ENCODE measurements at places on chromosomes 5 and 9.

DNA sequence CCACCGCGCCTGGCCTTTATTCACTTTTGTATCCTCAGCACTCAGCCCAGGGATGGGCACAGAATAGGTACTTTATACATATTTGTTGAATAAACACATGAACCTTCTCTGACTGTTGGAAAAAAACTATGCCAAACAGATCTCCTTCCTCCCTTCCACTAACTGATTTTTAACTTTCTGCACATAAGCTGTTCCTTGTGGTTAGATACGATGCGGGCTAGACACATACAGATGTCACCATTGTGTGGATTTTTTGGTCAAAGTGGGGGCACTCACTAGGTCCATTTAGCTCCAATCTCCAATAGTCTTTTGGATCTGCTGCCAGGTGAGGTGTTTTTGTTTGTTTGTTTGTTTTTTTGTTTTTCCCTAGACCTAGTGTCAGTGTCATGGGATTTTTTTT lies 5.1 kb downstream of the TEX48 start:
- DNase-seq: no peak

DNA sequence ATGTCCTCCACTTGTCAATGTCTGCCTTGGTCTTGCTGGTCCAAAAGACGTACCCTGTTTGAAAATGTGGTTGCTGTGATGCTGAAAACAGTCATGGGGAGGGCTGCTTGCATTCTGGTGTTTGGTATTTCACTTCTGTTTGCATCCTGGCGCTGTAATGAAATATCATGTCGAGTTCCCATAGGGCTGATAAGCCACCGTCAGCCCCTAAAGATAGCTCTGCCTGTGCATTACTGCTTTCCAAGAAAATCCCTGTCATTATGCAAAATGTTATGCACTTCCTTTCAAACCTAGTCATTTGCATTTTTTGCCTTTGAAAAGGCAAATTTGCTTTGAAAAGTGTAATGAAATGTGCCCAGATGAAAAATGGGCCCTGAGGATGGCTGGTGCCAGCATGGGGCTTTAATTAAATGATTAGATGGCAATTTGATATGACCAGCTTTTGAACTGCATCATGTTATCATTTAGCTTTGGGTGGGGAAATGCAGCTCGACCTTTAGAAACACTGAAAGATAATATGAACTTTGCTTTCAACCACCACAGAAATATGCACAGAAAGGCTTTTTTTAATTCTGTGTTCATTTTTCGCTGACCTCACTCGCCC lies 374.4 kb upstream of the SGCD start:
- DNase-seq: no peak

- no peak for DNase-seq
Observed at GRCh38 chr5:179160584-179160983, 100.4 kb downstream of the ZNF354C start.

DNA sequence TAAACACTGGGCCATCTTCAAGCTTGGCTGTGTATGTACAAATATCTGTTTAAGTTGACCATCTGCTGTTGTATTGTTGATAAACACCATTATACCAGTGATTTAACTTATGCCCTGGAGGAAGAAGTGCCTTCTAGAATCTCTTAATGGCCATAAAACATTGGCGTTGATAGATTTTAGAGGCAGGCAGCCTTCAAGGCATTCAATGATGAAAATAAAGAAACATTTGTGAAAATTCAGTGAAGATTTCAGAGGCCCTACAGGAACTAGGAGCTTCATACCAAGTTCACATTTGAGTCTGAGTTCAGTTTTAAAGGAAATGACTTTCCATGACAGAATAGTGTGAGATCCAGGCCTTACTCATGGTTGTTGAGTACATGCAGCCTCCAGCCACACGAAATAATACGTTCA lies 52.2 kb downstream of the MAP1B start:
- DNase-seq: no peak

DNA sequence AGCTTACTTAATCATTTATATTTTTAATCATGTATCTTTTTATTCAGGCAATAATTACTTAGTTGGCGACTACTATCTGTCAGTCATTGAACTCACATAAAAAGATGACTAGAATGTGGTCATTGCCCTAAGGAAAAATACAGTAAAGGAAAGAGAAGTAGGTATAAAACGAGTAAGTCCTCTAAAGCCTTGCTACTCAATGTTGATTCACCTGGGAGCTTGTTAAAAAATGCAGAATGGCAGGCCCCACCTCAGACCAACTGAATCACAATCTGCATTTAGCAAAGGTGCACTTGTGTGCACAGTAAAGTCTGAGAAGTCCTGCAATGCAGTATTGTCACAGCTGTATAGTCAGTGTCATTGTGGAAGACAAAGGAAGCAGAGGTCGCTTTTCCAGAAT lies 592.4 kb downstream of the CSNK1G3 start:
- DNase-seq: no peak

GRCh38 chr9:37004424-37004935 lies 29.6 kb downstream of the PAX5 start:
- no peak for DNase-seq

GRCh38 chr5:16952968-16953671 lies 17.0 kb upstream of the MYO10 start:
- no peak for DNase-seq

DNA sequence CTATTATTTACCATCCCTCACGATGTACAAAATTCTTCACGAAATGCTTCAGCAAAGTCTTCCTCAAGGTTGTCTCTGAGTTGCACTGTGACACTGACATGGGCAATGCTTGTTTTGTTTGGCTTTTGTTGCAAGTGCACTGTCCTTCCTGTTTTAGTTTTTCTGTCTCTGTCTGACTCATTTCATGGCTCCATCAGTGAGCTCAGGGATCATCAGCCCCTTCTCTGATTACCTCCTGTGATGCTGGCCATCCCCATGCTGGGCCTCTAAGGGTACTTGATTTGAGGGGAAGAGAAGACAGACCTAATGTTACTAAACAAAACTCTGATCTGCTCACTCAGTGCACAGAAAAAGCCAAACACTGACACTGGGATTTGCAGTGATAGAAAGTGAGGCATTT lies 37.6 kb upstream of the STX17 start:
- DNase-seq: no peak

DNA sequence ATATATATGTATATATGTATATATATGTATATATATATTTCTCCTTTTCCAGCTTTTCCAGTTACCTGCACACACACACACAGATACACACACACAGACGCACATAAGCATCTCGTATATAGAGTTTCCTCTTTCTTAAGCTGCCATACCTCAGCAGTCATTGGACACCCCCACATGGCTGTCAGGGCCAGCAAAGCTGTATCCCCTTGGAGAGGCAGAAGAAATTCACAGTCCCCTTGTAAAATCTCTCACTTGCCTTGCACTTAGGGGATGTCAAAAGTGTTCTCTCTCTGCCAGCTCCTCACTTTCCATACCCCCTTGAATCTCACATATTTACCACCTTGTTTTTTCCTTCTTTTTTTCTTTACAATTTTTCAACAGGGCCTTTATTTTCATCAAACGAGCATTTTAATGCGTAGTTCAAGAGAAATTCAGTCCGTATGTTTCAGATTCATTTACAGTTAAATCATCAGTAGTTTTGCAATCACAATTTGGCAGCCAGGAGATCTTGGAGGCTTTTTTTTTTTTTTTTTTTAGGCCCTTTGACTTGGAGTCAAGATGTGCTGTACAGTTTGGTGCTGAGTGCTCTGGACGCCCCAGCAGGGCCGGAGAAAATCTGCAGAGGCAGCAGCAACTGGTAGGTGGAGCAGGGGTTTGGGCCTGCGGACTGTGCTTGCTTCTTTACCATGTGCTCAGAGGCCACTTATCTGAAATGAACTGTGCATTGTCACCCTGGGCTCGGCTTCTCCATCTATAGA lies 244.9 kb upstream of the KLF4 start:
- no peak for DNase-seq

DNA sequence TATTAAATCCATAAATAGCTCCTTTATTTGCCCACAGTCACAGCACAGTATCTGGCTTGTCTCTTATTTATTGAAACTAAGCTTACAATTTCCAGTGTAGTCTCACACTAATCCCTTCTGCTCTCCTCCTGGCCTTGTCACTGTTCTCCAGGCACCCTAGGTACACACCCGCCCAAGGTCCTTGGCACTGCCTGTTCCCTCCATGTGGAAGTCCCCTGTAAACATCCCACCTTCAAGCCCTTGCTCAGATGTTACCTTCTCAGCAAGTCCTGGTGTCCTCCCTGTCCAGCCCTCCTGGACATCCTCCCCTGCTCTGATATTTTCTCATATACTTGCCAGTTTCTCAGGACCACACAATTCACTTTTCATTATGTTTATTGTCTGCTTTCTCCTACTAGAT lies 44.2 kb upstream of the CFAP157 start:
- DNase-seq: no peak

DNA sequence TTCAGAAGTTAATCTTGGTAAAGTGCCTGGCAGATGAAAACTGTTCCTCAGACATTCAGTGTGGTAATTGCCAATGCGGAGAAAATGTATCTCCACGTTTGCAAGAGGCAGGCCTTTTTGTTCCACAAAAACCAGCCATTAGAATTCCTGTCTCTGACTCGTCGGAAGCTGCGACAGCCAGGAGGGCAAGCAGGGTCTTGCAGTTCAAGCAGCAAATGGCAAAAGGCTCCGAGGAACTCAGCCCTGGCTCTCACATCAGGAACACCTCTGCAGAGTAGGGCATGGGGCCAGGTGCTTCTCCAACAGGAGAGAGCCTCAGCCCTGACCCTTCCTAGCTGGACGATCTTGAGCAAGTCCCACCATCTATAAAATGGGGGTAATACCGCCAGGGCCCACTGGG lies 69.0 kb upstream of the CPLX2 start:
- DNase-seq: no peak

GRCh38 chr5:35302544-35302943 lies 72.3 kb upstream of the PRLR start:
- DNase-seq: no peak

DNA sequence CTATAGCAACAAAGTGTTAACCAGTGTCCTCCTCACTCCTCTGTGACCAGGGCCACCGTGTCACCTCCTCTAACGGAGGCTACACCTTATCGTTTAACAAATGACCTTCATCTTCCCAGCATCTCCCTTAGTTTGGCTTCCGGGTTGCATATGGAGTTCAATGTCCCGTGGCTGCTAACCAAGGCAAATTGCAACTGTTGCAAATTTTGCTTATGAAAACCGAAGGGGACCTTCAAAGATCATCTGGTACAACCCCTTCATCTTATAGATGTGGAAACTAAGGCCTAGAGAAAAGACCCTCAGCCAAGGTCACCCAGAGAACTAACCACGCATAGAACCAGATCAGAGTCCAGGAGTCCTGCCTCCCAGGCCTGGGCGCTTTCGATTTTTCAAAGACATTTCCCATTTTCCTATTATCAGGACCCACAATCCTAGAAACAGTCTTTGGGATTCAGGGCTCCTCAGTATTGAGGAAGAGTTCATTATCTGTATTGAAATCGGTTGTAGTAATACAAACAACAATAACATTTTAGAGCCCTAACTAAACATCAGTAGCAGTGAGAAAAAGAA lies 1.4 kb downstream of the PRELID2 start:
- DNase-seq: no peak

- DNase-seq: no peak
Observed at GRCh38 chr5:112329419-112330090, 89.5 kb downstream of the EPB41L4A start.

DNA sequence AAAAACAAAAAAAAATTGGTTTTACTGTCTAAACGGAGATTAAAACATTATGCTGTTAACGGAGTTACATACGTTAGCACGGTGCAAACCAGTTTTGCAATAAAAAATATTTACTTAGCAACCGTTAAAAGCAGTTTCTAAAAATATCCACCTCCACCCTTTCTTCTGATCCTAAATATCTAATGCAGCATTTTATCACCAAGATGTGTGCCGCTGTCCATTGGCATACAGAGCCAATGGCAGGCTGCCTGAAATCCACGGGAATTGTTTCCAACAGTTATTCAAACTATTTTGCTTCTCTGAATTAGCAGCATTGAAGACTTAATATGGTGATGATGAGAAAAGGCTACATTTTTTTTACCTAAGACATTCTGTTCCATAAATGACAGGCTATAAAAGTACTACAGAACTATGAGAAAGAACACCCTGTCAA lies 61.6 kb downstream of the CSNK1A1 start:
- DNase-seq: no peak

DNA sequence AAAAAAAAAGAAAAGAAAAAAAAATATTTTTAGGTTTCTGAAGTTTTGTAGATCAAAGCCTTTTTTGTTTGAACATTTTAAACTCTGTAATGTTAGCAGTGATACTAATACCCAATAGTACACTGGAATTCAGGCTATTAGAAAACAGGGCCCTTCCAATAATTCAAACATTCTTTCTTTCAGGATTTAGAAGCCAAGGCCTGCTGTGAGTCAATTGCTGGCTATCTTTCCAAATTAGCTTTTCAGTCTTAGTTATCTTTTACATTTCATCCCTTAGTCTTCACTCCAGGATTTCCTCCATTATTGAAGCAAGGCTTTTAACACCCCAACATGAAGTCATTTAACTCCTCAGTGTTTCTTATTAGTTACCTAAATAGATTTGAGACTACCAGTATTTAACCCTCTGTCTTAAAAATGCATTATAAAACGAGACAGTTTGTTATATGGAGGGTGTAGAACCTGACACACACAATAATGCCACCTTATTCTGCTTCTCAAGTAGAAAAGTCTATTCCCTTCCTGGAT lies 951.9 kb upstream of the DMAC1 start:
- DNase-seq: no peak

GRCh38 chr9:24416136-24416535 lies 129.6 kb downstream of the IZUMO3 start:
- no peak for DNase-seq

GRCh38 chr5:135937245-135937911 lies 17.4 kb downstream of the LECT2 start:
- DNase-seq: no peak

DNA sequence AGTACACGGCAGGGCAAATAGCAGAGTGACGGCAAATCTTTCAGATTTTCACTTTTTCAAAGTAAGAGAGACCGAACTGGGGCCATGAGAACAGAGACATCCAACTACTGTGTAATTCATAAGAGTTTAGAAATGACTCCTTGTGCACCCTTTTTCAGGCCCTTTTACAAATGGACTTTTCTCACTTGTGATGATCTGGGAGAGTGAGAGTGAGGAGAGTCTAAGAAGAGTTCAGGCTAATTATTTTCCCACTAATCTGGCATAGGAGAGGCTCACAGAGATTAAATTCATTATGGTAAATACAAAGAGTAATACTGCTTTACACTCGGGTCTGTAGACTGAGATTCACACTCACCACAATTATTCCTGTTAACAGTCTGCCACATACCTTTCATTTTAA lies 880 bp upstream of the CCNG1 start:
- no peak for DNase-seq

Data from retinal pigment epithelial cell (primary cell).